CD4-positive, alpha-beta T cell treated with Interleukin-2 at 100 ng/mL for 4 hours (primary cell): ENCODE measurements at places on chromosomes 11 and 22.

GRCh38 chr11:35173011-35173511 is 34.1 kb downstream of the CD44 start:
- no peak for DNase-seq

- no peak for DNase-seq
Observed at GRCh38 chr22:46581538-46582244, 38.5 kb upstream of the GRAMD4 start.

GRCh38 chr11:126790550-126791081 is 210.0 kb downstream of the KIRREL3 start:
- DNase-seq, result no peak

DNA sequence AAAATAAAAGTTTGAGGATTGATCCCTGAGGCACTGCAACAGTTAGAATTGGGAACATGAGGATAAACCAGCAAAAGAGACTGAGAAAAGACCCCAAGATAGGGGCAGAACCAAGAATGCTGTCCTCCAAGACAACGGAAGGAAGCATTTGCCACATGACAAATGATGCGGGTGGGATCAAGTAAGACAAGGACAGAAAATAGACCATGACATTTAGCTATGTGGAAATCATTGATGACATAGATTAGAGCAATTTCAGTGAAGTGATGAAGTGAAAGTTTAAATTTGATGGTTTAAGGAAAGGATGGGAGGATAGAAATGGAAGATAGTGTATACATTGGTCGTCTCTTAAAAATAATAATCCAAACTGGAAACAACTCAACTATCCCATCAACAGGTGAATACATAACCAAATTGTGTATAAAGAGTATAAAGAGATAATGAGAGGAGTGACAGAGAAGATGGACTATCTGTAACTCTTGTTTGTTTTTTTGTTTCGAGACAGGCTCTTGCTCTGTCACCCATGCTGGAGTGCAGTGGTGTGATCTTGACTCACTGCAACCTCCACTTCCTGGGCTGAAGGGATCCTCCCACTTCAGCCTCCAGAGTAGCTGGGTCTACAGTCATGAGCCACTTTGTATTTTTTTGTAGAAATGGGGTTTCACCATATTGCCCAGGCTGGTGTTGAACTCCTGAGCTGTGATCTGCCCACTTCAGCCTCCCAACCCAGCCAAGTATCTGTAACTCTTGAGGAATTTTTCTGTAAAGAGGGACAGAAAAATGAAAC is 48.7 kb upstream of the FDX1 start:
- no peak for DNase-seq

DNA sequence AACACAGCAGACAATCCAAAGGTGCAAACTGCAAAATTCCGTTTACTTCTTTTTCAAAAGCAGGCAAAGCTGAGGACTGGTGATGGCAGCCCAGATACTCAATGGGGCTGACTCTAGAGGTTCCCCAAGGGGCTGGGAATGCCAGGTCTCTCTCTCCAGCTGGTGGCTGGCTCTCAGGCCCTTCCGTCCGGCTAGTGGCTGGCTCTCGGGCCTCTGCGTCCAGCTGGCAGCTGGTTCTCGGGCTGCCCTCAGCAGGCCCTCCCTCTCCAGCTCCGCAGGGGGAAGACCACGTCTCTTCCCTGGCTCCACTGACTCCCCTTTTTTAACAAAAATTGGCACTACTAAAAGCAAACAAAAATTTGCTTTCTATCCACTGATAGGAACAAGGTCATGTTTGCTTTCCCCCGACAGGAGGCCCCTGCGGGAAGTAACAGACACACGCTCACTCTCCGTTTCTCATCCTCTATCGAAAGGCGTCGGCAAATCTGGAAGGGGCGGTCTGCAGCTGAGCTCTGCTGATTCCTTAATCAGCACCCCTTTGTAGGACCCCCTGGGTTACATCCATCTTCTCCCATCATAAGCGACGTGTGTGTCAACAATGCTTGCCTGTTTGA is 381.4 kb downstream of the BRD1 start:
- DNase-seq, result no peak

- peak; percentile 70 for DNase-seq
Observed at GRCh38 chr11:72091292-72091691, 10.6 kb downstream of the LRRC51 start.

DNA sequence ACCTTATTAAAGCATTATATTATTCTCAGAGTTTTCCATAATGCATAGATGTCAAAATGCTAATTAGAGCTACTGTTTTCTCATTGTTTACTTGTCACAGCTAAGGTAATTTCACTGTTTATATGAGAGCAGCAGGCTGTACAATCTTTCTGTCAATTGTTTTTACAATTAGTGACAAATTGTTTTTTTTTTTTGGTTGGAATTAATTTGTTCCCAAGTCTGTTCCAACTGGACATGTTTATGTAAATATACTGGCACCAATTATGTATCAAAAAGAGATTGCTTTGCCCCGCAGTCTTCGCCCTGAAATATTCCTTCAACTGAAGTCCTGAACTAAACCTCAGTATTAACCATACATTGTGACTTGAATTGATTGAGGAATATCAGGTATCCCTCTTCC is 72.3 kb upstream of the GRIA4 start:
- DNase-seq, result no peak

- DNase-seq, result no peak
Observed at GRCh38 chr22:37865510-37865909, 16.3 kb downstream of the EIF3L start.

DNA sequence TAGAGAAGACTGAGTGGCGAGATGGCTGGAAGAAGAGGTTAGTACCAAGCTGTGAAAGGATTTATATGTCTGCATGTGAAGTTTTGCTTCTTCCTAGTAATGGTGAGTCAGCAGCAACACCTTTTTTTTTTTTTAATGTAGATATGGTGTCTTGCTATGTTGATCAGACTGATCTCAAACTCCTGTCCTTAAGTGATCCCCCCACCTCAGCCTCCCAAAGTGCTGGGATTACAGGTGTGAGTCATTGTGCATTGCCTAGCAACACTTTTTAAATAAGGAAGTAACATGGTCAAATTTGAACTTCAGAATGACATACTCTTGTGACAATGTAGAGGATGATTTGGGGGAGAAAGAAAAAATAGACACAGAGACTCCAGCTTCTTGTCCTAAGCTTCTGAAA is 6.5 kb upstream of the CSTPP1 start:
- DNase-seq, result peak; percentile 54

DNA sequence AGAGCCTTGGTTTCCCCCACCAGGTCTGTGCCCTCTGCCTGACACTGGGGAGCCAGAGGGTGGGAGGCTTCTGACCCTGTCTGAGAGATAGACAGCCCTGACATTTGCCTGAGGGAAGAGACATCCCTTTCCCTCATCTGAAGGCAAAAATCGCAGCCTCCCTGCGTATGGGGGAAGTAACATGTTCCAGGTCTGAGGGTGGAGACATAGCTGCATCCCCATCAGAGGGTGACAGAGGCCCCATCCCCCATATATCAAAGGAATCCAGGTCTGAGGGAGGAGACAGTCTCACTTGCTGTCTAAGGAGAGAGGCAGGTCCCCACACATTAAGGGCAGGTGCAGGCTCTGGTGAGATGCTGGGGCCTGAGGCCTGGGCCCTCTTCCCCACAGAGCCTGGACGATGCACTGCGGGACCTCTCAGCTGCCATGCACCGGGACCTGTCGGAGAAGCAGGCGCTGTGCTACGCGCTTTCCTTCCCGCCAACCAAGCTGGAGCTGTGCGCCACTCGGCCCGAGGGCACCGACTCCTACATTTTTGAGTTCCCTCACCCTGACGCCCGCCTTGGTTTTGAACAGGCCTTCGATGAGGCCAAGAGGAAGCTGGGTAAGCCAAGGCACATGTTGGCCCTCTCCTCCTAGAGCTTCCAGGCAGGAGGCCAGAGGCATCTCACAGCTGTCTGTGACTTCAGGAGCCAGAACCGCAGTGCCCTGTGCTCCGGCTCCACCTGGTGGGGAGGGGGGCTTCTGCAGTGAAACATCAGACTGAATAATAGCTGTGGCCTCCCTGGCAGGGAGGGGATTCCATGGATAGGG is 16.1 kb upstream of the RELT start:
- DNase-seq, result peak; percentile 16

DNA sequence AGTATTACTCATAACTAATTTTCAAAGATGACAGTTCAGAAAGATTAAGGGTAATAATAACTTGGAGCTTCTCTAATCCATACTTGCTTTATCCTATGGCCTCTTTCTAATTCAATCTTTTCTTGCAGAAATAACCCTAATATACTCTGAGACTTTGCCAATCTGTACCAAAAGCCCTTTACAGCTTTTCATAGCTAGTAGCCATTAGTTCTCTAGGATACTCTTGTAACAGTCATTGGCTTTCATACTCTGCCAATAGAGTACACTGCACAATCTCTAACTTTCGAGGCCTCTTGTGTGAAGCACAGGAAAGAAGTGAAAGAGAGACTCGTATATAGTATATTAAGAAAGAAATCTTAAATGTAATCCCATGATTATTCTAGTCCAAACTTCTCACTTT is 38.1 kb downstream of the SLC36A4 start:
- no peak for DNase-seq

DNA sequence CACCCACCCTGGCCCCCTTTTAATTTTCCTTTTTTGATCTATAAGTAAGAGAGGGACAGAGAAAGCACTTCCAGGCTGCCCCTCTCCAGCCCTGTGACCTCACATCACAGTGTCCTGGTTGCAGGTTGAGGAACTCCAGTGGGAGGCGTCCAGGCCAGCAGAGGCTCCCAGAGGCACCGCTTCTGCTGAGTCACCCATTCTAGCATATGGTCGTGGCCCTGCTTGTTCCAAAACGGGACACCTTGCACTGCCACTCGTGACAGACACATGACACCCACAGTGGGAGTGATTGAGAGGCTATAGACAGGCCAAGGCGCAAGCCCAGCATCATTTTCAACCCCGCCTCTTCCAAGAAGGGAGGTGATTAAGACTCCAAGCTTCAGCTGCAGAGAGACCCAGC is 16.0 kb upstream of the TMPRSS4 start:
- DNase-seq, result no peak

DNA sequence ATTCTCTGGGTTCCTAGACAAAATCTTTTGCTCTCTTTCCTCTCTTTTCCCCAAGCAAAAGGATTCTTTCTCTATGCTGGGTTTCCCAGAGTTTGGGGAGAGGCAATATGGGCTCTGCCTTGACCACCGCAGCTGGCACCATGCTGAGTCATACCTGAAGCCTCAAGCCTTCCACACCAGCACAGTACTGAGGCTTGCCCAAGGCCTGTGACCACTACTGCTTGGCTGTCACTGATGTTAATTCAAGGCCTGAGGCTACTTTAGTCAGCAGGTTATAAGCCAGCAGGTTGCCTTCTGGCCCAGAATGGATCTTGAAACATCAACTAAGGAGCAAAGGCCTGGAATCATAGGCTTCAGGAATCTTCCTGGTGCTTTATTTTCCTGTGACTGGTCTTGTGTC is 185.3 kb downstream of the DYNC2H1 start:
- no peak for DNase-seq

DNA sequence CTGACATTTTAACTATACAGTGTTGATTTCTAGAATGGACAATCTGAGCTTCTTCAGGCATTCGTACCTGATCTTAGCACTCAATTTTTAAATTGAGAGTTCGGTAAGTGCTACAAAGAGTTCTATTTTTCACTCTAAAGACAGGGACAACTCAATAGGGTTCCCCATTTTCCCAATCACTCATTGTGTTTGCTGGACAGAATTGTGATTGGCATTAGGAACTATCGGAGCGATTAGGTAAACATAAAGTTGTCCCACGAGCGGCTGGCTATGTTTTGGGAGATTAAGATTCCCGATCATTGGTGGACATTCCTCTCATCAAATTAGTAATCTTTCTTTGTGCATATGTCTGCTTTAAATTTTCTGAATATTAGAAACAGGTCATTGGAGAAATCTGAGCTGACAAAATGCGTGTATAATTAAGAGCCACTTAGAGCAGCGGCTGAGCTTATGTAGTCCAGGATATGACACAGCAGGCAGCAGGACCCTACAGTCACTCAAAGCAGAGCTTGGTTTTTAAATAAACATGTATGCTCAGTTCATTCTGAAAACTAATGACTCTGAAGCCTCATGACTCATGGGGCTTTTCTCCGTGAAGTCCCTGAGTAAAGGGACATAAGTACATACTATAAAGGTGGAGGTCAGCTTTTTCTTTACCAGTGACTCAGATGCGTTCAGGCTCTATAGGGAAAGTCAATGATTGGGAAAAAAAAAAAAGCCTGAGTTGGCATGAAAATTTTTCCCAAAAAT is 109.4 kb downstream of the GRIA4 start:
- no peak for DNase-seq

- no peak for DNase-seq
Observed at GRCh38 chr11:74347381-74347780, 35.9 kb upstream of the P4HA3 start.

DNA sequence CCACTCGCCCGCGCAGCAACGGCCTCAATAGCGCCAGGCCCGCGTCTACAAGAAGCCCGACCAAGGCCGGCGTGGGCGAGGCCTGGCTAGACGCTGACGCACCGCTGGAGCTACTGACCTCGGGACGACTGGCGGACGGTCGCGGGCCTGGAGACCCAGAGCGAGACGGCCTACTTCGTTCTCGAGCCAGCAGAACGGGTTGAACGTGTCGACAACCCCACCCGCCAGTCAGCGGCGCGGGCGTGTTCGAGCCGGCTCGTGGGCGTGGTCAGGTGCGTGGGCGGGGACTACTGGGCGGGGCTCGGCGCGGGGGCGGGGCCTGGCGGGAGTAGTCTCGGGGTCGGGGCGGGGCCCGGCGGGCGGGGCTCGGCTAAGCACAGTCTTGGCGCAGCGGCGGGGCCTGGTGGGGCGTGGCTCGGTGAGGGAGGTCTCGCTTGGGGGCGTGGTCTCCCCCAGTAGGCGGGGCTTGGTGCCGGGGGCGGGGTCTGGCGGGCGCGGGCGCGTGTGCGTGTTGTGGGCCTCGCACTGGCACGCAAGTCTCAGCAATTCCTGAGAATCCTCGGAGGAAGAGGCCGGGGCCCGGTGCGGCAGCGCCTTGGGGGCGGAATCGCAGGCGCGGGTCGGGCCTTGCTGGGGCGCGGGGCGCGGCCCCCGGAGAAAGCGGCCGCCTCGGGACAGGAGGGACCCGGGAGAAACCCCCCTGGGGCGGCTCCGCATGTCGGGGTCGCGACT is at the start of gene RNH1:
TSS of gene RNH1 (minus strand) at position 248 of the 732 bp plus-strand sequence. CDS start 5,080 bp downstream, outside the sequence.
- DNase-seq, result peak; percentile 98

DNA sequence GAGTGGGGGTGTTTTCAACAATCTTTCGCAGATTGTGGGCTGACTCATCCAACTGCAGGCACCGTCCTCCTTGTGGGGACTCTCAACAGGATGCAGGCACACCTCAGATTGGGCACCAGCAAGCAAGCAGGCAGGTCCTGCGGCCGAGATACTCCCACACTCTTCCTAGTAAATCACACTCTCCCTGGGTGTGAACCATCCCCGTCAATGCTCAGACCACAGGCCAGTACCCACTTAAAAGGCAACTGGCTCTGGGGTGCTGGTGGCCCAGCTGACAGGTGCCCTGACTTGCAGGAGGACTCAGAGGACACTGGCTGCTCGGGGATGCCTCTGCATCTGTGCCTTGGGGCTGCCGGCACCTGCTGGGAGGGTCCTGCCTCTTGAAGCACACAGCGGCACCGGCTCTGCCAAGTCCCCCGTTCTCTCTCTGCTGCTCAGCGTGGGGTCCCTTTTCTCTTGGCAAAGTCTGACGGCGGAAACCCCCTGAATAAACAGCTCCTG is 282.5 kb downstream of the CTTN start:
- no peak for DNase-seq

- DNase-seq, result no peak
Observed at GRCh38 chr22:41570221-41570620, 9.4 kb downstream of the CSDC2 start.

GRCh38 chr11:14330881-14331280 is 28.1 kb downstream of the RRAS2 start:
- DNase-seq, result no peak

GRCh38 chr11:128308794-128309193 is 278.6 kb downstream of the ETS1 start:
- DNase-seq, result no peak
